H7 (cell line): ENCODE measurements at places on chromosomes 7 and 10.

GRCh38 chr7:151793531-151793951 is 83.4 kb downstream of the PRKAG2 start:
- DNase-seq, result no peak

DNA sequence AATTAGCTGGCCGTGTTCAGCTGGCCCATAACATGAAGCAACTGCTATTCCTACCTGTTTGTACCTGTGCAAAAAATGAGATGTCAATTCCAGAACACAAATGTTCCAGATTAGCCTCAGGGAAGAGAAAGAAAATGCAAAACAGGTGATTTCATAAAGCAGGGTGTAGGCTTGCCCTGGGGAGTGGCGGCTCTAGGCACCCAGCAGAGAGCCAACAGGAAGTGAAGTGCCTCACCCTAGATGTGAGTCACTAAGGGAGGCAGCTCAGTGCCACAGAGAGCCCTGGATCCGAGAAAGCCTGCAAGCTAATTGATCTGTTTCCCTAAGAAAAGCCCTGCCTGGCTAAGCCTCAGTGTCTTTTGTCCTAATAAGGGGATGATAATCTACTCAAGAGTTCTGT is 240.0 kb downstream of the ARHGAP21 start:
- DNase-seq, result peak; percentile 35

DNA sequence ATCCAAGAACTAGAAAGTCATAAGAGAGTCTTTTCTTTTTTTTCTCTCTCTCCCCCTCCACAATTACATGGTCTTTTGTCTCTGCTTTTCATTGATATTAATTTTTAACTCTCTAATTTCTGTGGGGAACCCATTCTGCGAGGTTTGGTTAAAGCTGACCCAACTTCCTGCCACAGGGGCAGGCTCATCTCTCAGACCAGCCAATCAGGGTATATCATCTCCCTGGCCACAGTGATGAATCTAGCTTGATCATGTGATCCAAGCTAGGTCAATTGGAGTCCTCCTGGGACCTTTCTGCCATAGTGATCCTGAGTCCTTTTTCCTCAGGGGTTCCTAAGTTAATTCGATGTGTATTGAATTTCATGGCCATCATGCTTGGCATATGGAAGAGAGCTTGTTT is 38.0 kb upstream of the TRUB1 start:
- no peak for DNase-seq

DNA sequence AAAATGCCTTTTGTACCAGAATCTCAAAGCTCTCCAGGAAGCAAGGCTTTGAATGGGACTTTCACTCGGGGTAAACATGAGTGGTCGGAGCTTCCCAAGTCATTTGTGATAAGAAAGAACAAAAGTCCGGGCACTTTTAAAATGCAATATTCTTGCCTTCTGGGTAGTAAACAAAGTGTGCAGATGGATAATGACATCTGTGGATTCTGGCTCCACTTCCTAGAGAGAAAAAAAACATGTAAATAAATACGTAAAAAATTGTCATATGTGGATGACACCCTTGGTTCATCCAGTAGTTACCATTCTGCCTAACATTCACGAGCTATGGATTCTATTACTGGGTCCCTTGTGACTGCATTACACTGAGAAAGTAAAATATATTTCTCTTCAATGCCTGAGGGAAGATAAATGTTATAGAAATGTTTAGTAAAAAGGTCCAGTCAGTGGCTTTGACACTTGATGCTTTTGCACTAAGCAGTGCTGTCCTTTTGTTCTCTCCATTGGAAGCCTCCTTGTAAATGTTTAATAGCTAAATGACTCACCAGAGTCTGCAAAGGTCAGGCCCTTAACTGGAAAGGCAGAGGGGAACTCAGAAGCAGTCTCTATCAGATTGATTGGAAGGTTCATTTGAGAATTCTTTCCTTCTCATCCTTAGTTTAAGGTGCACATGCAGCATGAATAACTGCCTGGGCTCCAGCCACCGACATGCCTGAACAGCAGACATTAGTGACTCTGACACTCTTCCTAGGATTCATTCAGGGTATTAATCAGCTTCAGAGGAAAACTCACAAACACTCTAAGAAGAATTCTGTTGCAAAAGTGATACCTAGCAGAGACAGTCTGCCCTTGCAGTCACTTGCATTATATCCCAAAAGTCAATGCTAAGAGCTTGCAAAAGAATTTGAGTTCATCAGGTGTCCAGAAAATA is 11.7 kb upstream of the EDRF1 start:
- no peak for DNase-seq

DNA sequence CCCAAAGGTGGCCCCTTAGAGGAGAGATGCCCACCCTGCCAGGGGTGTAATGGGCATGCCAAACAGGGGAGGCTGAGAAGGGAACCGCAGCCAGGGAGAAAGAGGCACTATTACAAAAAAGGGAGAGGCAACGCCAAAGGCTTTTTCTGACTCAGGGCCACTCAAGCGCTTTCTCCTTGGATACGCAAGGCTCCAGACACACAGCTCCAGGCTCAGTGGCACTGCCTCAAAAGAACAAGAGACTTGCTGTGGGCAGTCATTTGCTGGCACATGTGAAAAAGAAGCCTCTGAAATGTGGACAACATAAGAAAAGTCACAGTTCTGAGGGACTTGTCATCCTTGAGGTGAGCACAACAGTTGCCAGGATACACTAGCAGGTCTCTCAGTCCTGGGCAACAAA is 128.4 kb downstream of the DGKI start:
- DNase-seq, result peak; percentile 23

- peak; percentile 75 for DNase-seq
These were observed 2.5 kb downstream of the LFNG start for GRCh38 chr7:2521952-2522591.

DNA sequence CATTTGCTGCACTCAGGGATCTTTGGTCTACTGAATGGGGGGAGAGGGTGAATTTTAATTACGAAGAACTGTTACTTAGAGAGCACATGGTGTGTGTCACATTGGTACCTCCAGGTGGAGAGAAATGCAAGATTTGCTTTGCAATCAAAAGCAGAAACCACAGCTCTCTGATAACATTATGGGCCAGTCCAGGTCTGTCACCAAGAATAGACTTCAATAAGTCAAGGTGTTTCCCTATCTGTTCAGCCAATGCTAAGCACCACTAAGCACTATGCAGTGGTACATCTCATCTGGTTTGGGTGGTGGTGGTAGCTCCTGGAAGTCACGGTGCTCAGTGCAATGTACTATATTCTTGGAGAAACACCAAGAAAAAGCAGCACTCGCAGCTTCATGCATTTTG is 119.6 kb upstream of the AFAP1L2 start:
- no peak for DNase-seq

- no peak for DNase-seq
These were observed 18.1 kb downstream of the ANKRD16 start for GRCh38 chr10:5871596-5871995.

DNA sequence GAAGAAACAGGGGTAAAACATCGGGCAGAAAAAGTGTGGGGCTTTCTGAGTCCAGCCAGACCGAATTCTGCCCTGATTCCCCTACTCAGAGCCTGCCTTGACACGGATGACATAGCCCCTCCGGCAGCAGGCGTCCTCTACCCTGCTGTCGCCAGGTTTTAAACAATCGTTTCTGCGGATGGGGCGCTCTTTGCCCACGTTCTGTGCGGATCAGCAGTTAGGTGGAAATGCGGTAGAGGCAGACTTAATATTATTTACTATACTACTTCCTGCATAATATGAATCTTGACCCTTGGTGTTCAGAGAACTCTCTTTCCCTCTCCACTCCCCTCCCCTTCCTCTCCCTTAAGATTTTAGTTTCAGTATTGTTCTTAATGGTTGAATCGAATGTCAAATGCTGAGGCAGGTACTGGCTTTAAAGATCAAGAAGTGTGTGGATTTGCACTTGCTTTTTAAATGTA is 2.4 kb downstream of the GATA3 start:
- DNase-seq, result peak; percentile 65

DNA sequence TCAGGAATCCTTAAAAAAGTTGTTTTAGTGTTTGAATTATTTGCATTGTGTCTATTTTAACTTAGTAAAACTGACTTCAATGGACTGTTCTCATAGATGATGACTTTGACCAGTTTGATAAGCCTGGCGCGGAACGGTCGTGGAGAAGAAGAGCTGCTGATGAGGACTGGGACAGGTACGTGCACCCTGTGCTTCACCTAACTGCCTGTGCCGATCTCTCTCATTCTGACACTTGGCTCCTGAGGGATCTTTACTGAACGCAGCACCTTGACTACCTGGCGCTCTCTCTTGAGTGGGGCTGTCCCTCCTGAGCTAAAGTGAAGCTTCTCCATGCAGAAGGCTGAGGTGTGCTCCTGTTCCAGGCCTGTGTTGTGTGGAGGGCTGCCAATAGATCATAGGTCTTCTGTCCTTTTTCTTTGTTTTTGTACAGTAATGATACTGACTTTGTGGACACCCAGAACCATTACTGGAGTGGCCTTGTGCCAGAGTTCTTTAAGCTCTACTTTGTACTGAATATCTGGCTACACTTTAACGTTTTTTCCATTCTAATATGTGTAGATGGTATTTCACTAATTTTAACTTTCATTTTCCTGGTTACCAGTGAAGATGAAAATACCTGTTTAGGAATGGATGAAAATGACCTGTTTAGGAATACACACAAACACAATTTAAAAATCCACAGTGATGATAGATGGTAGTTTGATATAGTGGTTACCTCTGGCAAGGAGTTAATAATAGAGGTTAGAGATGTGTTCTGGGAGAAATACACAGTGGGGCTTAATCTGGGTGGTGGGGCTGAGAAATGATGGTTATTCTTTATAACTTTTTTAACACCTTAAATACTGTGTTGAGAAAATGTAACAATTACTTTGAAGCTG is 20.9 kb downstream of the RBM33 start:
- no peak for DNase-seq

- DNase-seq, result peak; percentile 7
These were observed 21.0 kb upstream of the ASB15 start for GRCh38 chr7:123580406-123581161.
